HTR-8/SVneo (cell line): ENCODE measurements at places on chromosomes 6 and 20.

- no peak for DNase-seq
These were observed 49.4 kb upstream of the MCUR1 start for GRCh38 chr6:13863699-13864155.

GRCh38 chr6:53382421-53382820, 33.7 kb upstream of the ELOVL5 start:
- DNase-seq, result no peak

DNA sequence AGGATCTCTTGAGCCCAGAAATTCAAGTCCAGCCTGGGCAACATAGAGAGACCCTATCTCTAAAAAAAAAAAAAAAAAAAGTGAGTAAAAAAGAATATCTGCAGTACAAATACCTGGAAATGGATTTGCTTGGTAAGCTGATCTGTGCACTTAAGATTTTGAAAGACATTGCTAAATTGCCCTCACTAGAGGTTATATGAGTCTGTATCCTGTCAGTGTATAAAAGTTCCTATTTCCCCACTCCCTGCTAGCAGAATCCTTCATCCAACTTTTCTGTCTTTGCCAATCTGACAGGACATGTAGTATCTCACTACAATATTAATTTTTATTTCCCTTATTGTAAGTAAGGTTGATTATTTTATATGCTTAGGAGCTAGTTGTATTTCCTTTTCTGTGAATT, 36.1 kb downstream of the BICRAL start:
- no peak for DNase-seq

GRCh38 chr6:33627876-33628275, 6.8 kb downstream of the ITPR3 start:
- no peak for DNase-seq

- no peak for DNase-seq
These were observed 247.6 kb upstream of the TSHZ2 start for GRCh38 chr20:52724541-52724940.

DNA sequence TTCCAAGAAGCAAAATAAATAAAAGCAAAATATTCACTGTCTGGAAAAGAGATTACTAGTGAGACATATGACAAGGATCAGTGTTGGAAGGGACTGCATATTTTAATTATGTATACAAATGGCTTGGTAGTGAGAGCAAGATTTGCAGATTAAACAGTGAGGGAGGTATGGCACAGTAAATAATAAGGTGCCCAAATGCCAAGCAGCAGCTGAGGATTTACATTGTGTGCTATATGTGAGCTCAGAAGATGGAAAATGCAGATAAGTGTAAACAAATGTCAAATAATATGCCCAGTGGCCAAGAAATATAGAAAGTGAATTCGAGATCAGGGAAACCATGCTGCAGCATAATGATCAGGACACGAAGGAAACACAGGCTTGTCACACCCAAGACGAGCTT, 173.8 kb upstream of the NRSN1 start:
- no peak for DNase-seq
